ENCODE measurements at places on chromosomes 2 and 18.

DNA sequence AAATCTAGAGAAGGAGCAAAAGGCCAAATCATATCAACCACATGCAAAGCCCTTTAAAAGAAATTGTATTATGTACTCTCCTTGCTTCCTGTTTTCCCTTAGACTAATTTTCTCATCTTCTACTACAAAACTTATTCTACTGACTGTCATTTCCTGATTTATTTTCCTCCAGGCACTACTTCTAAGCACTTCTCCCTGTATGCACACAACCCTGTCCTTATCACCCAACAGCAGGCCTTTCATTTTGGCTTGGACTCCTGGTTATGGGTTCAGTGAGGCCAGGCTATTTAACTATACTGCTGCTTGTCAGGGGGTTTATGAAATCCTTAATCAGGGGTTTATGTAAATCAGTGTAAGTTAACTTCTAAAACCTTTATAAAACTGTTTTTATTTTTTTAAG lies 205.1 kb upstream of the FAM98A start:
- no peak for DNase-seq

DNA sequence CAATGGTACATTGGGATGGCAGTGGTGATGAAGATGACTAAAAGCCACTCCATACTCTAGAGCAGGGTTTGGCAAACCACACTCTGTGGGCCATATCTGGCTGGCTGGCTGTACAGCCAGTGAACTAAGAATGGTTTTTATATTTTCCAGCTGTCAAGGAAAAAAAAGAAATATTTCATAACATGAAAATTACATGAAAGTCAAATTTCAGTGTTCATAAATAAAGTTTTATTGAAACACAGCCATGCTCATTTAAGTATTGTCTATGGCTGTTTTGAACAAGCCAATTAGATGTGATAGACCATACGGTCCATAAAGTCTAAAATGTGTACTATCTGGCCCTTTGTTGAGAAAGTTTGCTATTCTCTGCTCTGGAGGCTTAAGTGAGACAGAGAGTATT lies 1.5 kb downstream of the TTC21B start:
- DNase-seq: no peak

DNA sequence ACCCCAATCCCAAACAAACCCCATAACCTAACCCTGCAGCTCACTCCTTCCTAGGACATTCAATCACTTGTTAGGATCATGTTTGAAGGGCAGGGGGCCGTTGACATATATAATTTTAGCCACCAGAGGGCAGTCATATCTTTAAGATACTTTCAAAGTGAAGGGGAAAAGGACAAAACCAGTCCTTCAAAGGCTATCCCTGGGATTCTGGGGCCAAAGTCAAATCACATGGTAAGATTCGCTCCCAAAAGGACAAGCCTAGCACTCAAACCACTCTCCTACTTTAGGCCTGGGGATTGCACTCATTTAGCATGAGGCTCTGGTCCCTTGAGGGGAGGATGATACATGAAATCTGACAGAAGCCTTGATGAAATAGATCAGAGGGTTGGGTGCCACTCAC lies 44.6 kb downstream of the HAUS1 start:
- no peak for DNase-seq

DNA sequence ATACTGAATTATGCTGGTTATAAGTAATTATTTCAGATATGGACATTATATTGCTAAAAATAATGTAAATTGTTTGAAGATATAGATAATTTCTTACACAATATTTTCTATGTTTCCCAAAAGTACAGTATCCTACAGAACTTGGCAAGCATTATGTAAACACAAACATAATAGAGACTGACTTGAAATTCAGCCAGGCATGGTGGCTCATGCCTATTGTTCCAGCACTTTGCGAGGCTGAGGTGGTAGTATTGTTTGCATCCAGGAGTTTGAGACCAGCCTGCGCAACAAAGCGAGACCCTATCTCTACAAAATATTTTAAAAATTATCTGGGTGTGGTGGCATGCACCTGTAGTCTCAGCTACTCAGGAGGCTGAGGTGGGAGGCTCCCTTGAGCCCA lies 1300.5 kb upstream of the DDX18 start:
- DNase-seq: no peak

DNA sequence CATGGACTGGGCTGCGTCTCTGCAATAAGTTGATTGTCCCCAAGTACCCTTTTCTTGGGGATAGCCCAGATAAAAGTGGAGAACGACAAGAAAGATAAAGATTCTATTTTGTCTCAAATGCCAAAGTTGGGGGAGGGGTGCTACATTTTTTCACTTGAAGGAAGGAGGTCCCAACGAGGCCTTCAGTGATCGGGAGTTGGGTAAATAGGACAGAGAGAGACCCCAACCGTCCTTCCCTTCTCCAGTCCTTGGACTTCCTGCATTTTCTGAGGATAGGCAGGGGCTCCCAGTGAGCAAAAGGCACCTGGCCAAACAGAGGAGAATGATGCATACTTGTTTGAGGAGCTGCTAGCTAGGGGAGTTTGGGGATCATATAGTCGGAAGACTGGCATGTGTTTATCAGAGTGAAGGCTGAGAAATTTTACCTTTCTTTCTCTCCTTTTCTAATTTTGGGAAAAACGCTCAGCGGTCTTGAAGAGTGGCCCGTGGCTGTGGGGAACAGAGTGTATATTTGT lies 3.5 kb upstream of the EN1 start:
- DNase-seq: no peak

GRCh38 chr2:105972246-105972645 lies 221.9 kb downstream of the UXS1 start:
- DNase-seq: no peak

DNA sequence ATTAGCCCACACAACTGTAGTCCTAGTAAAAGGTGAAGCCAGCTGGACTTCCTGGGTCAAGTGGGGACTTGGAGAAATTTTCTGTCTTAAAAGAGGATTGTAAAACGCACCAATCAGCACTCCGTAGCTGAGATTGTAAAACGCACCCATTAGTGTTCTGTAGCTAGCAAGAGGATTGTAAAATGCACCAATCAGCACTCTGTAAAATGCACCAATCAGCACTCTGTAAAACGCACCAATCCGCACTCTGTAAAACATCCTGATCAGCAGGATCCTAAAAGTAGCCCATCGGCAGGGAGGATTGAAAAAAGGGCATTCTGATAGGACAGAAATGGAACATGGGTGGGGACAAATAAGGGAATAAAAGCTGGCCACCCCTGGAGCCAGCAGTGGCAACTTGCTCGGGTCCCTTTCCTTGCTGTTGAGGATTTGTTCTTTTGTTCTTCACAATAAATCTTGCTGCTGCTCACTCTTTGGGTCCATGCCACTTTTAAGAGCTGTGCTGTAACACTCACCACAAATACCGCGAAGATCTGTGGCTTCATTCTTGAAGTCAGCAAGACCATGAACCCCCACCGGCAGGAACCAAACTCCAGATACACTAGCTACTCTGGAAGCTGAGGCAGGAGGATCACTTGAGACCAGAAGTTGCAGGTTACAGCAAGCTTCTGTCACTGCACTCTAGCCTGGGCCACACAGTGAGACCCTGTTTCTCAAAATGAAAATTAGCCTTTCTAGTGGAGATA lies 102.6 kb downstream of the HS6ST1 start:
- no peak for DNase-seq
